ENCODE measurements at places on chromosomes 3 and 15.

DNA sequence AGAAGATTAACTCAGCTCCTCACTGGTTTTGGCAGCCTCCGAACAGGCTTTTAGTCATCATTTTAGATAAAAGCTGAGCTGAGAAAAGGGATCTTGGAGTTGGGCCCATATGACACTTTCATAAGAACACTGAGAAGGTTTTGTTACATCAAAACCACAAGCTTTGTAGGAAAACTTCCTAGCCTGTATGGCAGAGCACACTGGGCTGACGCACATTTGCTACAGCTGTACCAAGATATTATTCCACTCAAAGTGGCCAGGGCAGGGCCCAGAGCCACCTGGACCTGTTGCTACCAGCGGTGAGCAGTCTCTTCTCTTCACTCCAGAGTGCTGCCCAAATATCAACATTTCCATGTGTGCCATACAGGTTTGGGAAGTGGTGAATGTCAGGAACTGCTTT is 160.5 kb upstream of the CCDC54 start:
- DNase-seq: no peak
- no peak overlapping the region for H3K27ac ChIP-seq
- peaks cover 4% of the 10 kb centered on the region for H3K4me1 ChIP-seq
- H3K4me3 ChIP-seq: no peak overlapping the region
- no peaks in the 10 kb centered on the region for H3K36me3 ChIP-seq

GRCh38 chr3:14765576-14766427 is 53.0 kb upstream of the FGD5 start:
- H3K4me3 ChIP-seq: no peak overlapping the region
- no peaks in the 10 kb centered on the region for H3K36me3 ChIP-seq
- no peaks in the 10 kb centered on the region for H3K27me3 ChIP-seq
- H3K4me1 ChIP-seq: peaks cover 4% of the 10 kb centered on the region

DNA sequence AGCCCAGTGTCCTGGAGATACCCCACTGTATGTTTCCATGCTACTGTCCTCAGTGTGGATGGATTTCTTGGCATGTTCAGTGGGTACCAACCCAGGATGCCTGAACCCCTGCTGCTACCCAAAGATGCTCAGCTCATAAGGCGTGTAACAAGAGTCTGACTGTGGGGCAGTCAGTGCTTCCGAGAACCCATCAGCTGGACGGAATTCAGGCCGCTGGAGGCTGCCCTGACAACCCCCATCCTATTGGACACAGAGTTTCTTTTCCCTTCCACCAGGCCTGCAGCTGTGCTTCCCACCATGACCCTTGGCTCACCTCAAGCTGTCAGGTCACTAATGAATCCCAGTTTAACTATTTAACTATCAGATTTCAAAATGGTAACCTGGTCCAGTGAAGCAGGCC is 224.1 kb upstream of the FEZF2 start:
- H3K4me3 ChIP-seq: no peak overlapping the region
- no peaks in the 10 kb centered on the region for H3K36me3 ChIP-seq
- H3K4me1 ChIP-seq: no peaks in the 10 kb centered on the region
- H3K27me3 ChIP-seq: no peaks in the 10 kb centered on the region
- no peak for DNase-seq

DNA sequence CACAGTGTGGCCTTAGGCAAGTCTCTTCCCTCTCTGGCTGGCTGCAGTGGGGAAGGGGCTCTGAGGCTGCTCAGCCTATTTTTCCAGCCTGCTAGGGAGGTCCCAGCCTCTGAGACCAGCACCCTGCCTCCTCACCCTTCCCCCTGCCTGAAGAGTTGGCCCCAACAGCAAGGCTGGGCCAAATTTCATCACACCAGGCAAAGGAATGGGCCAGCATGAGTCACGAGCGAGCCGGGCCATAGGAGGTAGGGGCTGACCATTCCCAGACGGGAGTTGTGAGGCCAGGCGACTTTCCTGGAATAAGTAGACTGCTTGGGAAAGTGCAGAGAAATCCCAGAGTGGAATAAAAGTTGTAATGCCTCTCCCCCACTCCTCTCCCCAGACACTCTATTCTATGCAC is 5.7 kb upstream of the FBLN2 start:
- H3K4me3 ChIP-seq: no peak overlapping the region
- no peak for DNase-seq
- H3K36me3 ChIP-seq: no peaks in the 10 kb centered on the region
- H3K4me1 ChIP-seq: peaks cover 19% of the 10 kb centered on the region

GRCh38 chr3:173700336-173700735 is 302.8 kb downstream of the NLGN1 start:
- H3K36me3 ChIP-seq: no peaks in the 10 kb centered on the region
- no peak overlapping the region for H3K4me3 ChIP-seq
- no peak overlapping the region for H3K27ac ChIP-seq
- H3K27me3 ChIP-seq: no peaks in the 10 kb centered on the region

- no peak overlapping the region for H3K27ac ChIP-seq
- no peaks in the 10 kb centered on the region for H3K4me1 ChIP-seq
- peak; percentile 62 for DNase-seq
- H3K4me3 ChIP-seq: no peak overlapping the region
Observed at GRCh38 chr3:138051947-138052802, 42.2 kb downstream of the CLDN18 start.

DNA sequence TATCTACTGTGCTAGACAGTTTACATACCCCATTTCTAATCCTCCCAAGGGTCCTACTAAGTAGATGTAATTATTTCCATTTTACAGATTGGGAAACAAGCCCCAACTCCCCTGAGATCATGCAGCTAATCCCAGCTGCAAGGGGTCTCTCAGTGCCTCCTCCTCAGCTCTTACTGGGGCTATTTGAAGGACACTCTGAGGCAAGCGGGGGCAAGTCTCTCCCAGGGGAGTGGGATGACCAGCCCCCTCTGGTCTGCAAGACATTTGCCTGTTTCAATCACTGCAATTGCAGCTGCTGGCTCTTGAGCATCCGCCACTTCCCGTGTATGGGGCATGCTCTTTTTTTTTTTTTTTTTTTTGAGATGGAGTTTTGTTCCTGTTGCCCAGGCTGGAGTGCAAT is 11.4 kb downstream of the LAMP3 start:
- H3K4me1 ChIP-seq: no peaks in the 10 kb centered on the region
- H3K36me3 ChIP-seq: peaks cover 12% of the 10 kb centered on the region
- H3K27ac ChIP-seq: no peak overlapping the region

GRCh38 chr15:99180086-99180963 is 69.1 kb downstream of the TTC23 start:
- H3K27me3 ChIP-seq: no peaks in the 10 kb centered on the region
- H3K4me3 ChIP-seq: no peak overlapping the region
- DNase-seq: no peak
- no peaks in the 10 kb centered on the region for H3K36me3 ChIP-seq
- H3K4me1 ChIP-seq: no peaks in the 10 kb centered on the region
- no peak overlapping the region for H3K27ac ChIP-seq

GRCh38 chr15:41930221-41930866 is 36.5 kb upstream of the SPTBN5 start:
- no peak overlapping the region for H3K4me3 ChIP-seq
- H3K36me3 ChIP-seq: peaks cover 16% of the 10 kb centered on the region
- H3K27me3 ChIP-seq: no peaks in the 10 kb centered on the region
- H3K27ac ChIP-seq: no peak overlapping the region
- peaks cover 55% of the 10 kb centered on the region for H3K4me1 ChIP-seq
- no peak for DNase-seq

GRCh38 chr3:10845839-10846656 is 30.0 kb downstream of the SLC6A11 start:
- no peaks in the 10 kb centered on the region for H3K4me1 ChIP-seq
- no peak for DNase-seq
- H3K27ac ChIP-seq: no peak overlapping the region
- H3K36me3 ChIP-seq: no peaks in the 10 kb centered on the region

DNA sequence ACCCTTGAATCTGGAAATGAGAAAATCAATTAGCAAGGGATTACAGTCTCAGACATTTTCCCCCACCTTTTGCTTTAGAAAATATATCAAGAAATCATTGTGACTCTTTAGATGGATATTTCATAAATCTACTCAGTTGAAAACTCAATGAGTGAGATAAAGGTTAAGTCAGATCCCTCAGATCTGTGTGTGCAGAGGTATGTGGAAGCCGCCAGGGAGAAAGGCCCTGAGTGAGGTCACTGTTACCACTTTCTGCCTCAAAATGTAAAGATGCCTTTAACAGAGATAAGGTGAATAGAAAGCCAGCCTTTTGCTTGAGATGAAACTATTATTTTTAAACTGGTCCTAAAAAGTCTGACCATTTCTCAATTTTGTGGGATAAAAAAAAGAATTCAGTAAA is 225.6 kb upstream of the HES1 start:
- no peak for DNase-seq
- H3K27ac ChIP-seq: no peak overlapping the region
- no peak overlapping the region for H3K4me3 ChIP-seq
- H3K4me1 ChIP-seq: peaks cover 9% of the 10 kb centered on the region
- no peaks in the 10 kb centered on the region for H3K36me3 ChIP-seq

DNA sequence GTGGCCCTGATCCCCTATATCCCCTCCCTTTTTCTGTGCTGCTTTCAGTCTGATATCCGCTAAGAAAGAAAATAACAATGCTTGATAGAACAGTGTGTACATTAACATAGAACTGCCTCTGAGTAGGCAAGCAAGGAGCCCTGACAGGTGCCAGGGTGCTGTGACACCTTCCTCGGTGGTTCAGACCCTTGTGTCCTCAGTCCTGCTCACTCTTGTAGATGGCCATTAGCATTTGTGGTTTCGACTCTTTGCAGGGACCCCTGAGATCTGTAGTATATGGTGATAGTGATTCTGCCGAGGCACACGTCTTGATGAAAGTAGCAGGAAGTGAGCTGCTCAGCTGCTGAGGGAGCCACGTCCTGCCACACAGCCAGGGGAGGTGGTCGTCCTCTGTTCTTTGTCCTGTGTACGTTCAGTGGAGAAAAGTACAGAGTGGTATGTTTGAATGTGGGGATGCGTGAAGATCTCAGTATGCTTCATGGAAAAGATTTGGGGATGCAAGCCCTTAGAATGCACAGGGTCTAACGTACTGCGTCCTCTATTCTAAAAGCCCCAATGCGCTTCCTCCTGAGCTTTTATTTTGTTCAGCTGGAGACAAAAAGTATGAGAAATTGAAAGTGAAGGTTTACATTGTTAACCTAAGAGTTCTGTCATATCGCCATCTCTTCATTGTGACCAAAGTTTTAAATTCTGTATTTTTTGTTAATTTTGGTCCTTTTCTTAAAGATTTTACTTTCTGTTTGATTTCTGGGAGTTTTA is 35.4 kb downstream of the PXYLP1 start:
- H3K27ac ChIP-seq: peak overlapping the region; percentile 89
- H3K27me3 ChIP-seq: no peaks in the 10 kb centered on the region
- H3K4me3 ChIP-seq: peak overlapping the region; percentile 81
- peak; percentile 83 for DNase-seq
- H3K4me1 ChIP-seq: peaks cover 35% of the 10 kb centered on the region

GRCh38 chr3:182979103-182979673 is 1.1 kb downstream of the DCUN1D1 start:
- peak overlapping the region; percentile 88 for H3K27ac ChIP-seq
- DNase-seq: no peak
- peak overlapping the region; percentile 97 for H3K4me3 ChIP-seq
- H3K36me3 ChIP-seq: peaks cover 2% of the 10 kb centered on the region
- peaks cover 27% of the 10 kb centered on the region for H3K4me1 ChIP-seq

GRCh38 chr3:156539802-156540201 is 15.1 kb downstream of the SSR3 start:
- H3K36me3 ChIP-seq: peaks cover 46% of the 10 kb centered on the region
- no peaks in the 10 kb centered on the region for H3K27me3 ChIP-seq
- no peak overlapping the region for H3K27ac ChIP-seq
- DNase-seq: no peak
- H3K4me1 ChIP-seq: peaks cover 9% of the 10 kb centered on the region

DNA sequence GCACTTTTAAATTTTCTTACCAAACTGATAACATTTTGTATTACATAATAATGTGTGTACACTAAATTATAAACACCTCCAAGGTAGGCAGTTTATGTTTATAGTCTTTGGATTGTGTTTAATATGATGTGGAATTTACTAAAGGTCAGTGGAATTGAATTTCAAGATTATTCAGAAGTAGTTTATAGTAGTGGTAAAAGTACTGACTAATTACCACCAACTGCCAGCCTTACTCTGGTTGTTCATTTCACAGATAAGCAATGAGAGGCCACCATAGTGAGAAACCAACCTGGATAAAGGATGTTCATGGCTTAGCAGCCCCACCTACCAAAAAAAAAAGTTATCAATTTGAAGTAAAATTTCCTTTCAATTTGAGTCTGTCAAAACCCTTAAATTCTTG is 54.0 kb upstream of the EIF5A2 start:
- no peaks in the 10 kb centered on the region for H3K36me3 ChIP-seq
- H3K4me1 ChIP-seq: no peaks in the 10 kb centered on the region
- no peak overlapping the region for H3K27ac ChIP-seq

GRCh38 chr3:143427631-143428030 is 308.1 kb downstream of the CHST2 start:
- DNase-seq: peak; percentile 27
- H3K27ac ChIP-seq: no peak overlapping the region
- H3K27me3 ChIP-seq: peaks cover 2% of the 10 kb centered on the region
- H3K4me3 ChIP-seq: no peak overlapping the region

- peaks cover 6% of the 10 kb centered on the region for H3K27me3 ChIP-seq
- DNase-seq: no peak
- no peak overlapping the region for H3K27ac ChIP-seq
- H3K4me1 ChIP-seq: no peaks in the 10 kb centered on the region
- no peaks in the 10 kb centered on the region for H3K36me3 ChIP-seq
Observed at GRCh38 chr15:94069844-94070243, 161.5 kb upstream of the MCTP2 start.

DNA sequence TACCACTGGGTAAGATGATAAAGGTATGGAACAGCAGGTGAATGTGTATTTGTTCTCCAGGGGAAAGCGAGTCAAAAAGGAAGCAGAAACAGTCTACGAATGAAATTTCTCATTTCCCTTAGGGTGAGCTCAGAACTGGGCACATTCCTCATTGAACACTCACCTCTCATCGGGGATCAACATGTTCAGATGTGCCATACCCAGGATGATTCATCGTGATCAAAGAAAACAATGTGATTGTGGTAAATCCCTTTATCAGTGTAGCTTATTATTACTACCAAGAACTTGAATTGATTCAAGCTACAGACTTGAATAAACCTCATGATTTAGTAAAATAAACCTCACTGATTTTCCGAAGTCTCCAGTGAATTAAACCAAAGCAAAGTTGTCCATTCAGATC is 72.1 kb downstream of the GJD2 start:
- no peak overlapping the region for H3K27ac ChIP-seq
- no peak for DNase-seq
- H3K36me3 ChIP-seq: no peaks in the 10 kb centered on the region
- H3K4me3 ChIP-seq: no peak overlapping the region

DNA sequence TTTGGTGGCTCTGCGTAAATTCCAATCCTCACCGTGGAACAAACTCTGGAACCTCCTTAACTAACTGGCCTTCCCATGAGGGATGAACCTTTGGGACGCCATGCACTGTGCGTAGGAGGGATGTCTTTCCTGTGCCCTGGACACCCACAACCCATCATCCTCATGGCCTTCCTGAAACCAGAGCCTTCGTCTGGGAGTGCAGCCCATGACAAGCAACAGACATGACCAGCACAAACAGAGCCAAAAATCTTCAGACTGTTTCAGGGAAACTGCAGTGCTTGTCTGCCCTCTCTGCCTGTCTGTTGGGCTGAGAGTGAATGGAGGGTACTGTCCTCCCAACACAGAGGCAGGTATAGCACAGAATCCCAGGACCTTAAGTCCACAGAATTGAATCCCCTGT is 61.1 kb upstream of the BOC start:
- H3K4me1 ChIP-seq: no peaks in the 10 kb centered on the region
- H3K27me3 ChIP-seq: peaks cover 6% of the 10 kb centered on the region
- no peak overlapping the region for H3K27ac ChIP-seq
- H3K4me3 ChIP-seq: no peak overlapping the region
